ENCODE measurements at places on chromosomes 11 and 22. TPM values are rescaled to one million over a fixed set of nuclear protein-coding genes. Genes with fewer than 3 reads are reported as not detected.

The PATE4 gene
- total RNA-seq, result not detected

The EP300 gene
- total RNA-seq, result 41.7 TPM

The OR8B3 gene
- total RNA-seq, result not detected

The CCDC116 gene
- not detected for total RNA-seq

The MAJIN gene
- not detected for total RNA-seq

GRCh38 chr11:62068730-62069129 lies 55.1 kb upstream of the INCENP start:
- no peak for DNase-seq
- no peak overlapping the region for H3K27ac ChIP-seq

- H3K27ac ChIP-seq, result no peak overlapping the region
- DNase-seq, result no peak
- no peak overlapping the region for H3K4me3 ChIP-seq
- H3K4me1 ChIP-seq, result no peaks in the 10 kb centered on the region
Measured at GRCh38 chr22:38135133-38135706, 24.7 kb upstream of the BAIAP2L2 start.

- no peak for DNase-seq
- no peaks in the 10 kb centered on the region for H3K27me3 ChIP-seq
- H3K4me1 ChIP-seq, result no peaks in the 10 kb centered on the region
- H3K36me3 ChIP-seq, result peaks cover 38% of the 10 kb centered on the region
Measured at GRCh38 chr22:36386900-36387708, 663 bp downstream of the MYH9 start.

GRCh38 chr11:123684601-123685000 lies 30.2 kb upstream of the SCN3B start:
- no peaks in the 10 kb centered on the region for H3K27me3 ChIP-seq
- no peak overlapping the region for H3K4me3 ChIP-seq
- H3K27ac ChIP-seq, result no peak overlapping the region
- no peaks in the 10 kb centered on the region for H3K36me3 ChIP-seq
- no peak for DNase-seq

DNA sequence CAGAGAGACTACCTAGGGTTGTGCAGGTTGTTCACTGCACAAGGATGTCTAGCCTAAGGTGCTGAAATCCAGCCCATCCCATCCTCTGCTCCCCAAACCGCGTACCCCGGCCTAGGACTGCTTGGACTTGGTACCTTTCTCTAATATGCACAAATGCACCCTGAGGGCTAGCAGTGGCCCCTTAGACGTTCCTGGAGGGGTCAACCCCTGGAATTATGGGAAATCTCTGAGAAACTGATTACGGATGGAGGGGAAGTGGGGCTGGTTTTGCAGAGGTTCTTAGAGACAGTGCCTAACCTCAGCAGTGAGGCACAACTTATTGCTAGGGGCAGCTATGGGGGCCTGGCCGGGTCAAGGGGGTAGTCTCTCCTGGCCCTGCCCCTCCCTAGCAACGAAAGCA lies 2.5 kb downstream of the C11orf68 start:
- no peak for DNase-seq
- H3K36me3 ChIP-seq, result no peaks in the 10 kb centered on the region
- H3K4me3 ChIP-seq, result no peak overlapping the region
- H3K27me3 ChIP-seq, result no peaks in the 10 kb centered on the region
- peaks cover 63% of the 10 kb centered on the region for H3K4me1 ChIP-seq

GRCh38 chr22:28856095-28856455 lies 27.3 kb upstream of the ZNRF3 start:
- no peak for DNase-seq
- no peak overlapping the region for H3K27ac ChIP-seq
- H3K4me1 ChIP-seq, result peaks cover 5% of the 10 kb centered on the region
- H3K36me3 ChIP-seq, result no peaks in the 10 kb centered on the region
- no peak overlapping the region for H3K4me3 ChIP-seq

- no peak for DNase-seq
- no peaks in the 10 kb centered on the region for H3K36me3 ChIP-seq
- peaks cover 43% of the 10 kb centered on the region for H3K4me1 ChIP-seq
- H3K27me3 ChIP-seq, result no peaks in the 10 kb centered on the region
- no peak overlapping the region for H3K27ac ChIP-seq
Measured at GRCh38 chr11:12100429-12100828, 10.0 kb upstream of the MICAL2 start.

- DNase-seq, result no peak
- peaks cover 6% of the 10 kb centered on the region for H3K27me3 ChIP-seq
- H3K4me3 ChIP-seq, result no peak overlapping the region
Measured at GRCh38 chr11:2932850-2933251, 3.6 kb upstream of the PHLDA2 start.

GRCh38 chr22:26568207-26568706 lies 21.7 kb downstream of the TPST2 start:
- no peaks in the 10 kb centered on the region for H3K4me1 ChIP-seq
- no peak for DNase-seq
- H3K4me3 ChIP-seq, result no peak overlapping the region
- no peaks in the 10 kb centered on the region for H3K36me3 ChIP-seq
- no peak overlapping the region for H3K27ac ChIP-seq

DNA sequence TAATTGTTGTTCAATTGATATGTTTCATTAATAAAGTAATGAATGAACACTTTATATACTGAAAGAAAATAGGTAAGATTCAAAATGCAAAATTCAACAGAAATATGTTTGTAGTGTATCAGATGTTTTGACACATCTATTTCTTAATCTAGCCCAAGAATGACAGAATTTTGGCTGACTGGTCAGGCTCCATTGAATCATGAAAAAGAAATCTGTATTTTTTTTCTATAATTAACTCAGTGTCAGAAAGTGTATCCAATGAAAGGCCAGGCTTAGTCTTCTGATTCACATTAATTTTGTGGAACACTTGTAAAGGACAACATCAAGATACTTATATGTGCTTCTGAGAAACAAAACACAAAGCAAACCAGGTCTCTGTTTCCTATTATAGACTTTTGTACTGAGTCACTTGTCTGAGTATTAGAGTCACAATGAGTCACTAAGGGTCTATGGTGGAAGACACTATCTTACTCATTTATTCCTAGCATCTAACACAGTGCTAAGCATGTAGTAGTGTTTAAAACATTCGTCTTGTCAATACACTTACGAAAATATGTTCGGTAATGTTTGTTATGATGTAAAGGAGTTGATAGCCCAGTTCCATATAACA lies 297.7 kb upstream of the CCDC90B start:
- H3K36me3 ChIP-seq, result no peaks in the 10 kb centered on the region
- H3K4me1 ChIP-seq, result no peaks in the 10 kb centered on the region
- no peaks in the 10 kb centered on the region for H3K27me3 ChIP-seq
- DNase-seq, result no peak
- no peak overlapping the region for H3K27ac ChIP-seq

GRCh38 chr11:22991196-22991595 lies 130.9 kb upstream of the CCDC179 start:
- H3K4me3 ChIP-seq, result no peak overlapping the region
- no peaks in the 10 kb centered on the region for H3K36me3 ChIP-seq
- no peak overlapping the region for H3K27ac ChIP-seq

DNA sequence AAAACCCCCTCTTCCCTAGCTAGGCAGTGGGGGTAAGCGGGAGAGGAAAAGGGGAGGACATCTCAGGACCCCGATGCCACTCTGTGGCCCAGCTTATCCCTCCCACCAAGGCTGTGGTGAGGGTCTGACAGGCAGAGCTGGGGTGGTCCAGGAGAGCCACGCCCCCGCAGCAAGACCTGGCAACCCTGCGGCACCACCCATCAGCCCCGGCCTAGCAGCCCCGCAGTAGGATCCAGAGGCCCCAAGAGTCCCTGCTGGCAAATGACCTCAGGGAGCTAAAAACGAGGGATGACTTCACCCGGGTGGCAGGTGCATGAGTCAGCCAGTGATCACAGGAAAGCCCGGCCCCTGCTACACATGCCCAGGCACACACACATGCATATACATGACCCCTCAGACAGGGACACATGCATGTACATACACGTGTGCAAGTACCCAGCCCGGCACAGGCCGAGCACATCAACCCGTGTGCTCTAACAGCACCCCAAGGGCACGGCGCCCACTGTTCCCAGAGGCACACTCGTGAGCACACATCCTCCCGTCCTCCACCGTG lies 32.3 kb downstream of the ARVCF start:
- H3K27ac ChIP-seq, result peak overlapping the region; percentile 97
- H3K36me3 ChIP-seq, result peaks cover 24% of the 10 kb centered on the region
- H3K27me3 ChIP-seq, result no peaks in the 10 kb centered on the region
- H3K4me1 ChIP-seq, result peaks cover 49% of the 10 kb centered on the region
- no peak overlapping the region for H3K4me3 ChIP-seq

DNA sequence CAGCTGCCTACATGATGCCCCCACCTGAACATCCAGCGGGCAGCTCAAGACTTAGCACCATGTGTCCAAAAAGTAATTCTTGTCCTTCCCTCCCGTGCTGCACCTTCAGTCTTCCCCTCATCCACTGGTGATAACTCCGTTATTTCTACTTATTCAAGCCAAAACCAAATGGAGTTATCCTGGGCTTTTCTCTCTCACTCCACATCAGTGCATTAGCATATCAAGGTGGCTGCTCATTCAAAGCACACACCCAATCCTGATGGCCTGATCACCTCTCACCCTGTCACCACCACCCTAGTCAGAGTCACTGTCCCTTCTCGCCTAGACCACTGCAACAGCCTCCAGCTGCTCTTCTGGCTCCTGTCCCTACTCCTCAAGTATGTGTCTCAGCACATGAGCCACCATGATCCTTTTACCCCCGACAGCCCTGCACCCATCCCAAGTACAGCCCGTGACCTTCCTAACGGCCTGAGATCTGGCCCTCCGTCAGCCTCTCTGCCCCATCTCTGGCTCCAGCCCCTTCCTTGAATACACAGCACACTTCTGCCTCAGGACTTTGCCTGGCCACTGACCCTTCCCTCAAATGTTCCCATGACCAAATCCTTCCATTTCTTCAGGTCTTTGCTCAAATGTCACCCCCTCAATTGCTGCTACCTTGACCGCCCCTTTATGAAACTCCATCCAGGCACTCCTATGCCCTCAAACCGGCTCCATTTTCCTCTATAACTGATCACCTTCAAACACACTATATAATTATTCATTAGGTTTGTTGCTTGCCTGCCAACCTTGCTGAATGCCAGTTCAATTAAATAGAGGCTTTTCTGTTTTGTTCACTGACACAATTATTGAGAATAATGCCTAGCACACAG lies 19.7 kb upstream of the SLC25A1 start:
- peaks cover 11% of the 10 kb centered on the region for H3K36me3 ChIP-seq
- no peaks in the 10 kb centered on the region for H3K4me1 ChIP-seq
- H3K27me3 ChIP-seq, result no peaks in the 10 kb centered on the region
- no peak overlapping the region for H3K27ac ChIP-seq

GRCh38 chr11:118998822-118999221 lies 884 bp downstream of the CENATAC start:
- no peaks in the 10 kb centered on the region for H3K27me3 ChIP-seq
- peaks cover 24% of the 10 kb centered on the region for H3K4me1 ChIP-seq
- peak overlapping the region; percentile 85 for H3K27ac ChIP-seq
- peak overlapping the region; percentile 70 for H3K4me3 ChIP-seq

DNA sequence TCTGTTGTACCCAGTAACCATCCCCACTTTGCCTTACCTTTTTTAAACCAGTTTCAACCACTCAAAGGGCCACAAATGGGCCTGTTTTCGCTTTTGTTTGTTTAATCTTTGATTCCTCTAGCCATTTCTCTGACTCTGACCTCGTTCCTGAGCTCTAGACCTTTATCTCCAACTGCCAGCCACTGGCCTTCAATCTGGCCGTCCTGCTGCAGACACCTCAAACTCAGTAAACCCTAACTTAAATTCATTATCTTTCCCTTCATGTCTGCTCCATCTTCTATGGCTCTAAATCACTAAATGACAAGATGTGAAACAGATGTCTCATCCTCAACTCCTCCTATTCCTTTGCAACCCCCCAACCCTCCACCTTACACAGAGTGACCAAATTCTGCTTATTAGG lies 1.3 kb upstream of the GDPD4 start:
- H3K27me3 ChIP-seq, result no peaks in the 10 kb centered on the region
- no peak overlapping the region for H3K27ac ChIP-seq
- DNase-seq, result no peak
- no peaks in the 10 kb centered on the region for H3K36me3 ChIP-seq
- no peak overlapping the region for H3K4me3 ChIP-seq

GRCh38 chr22:31628362-31628761 lies 33.7 kb downstream of the PISD start:
- no peak for DNase-seq
- H3K4me1 ChIP-seq, result peaks cover 58% of the 10 kb centered on the region
- H3K27ac ChIP-seq, result peak overlapping the region; percentile 3
- H3K27me3 ChIP-seq, result no peaks in the 10 kb centered on the region

DNA sequence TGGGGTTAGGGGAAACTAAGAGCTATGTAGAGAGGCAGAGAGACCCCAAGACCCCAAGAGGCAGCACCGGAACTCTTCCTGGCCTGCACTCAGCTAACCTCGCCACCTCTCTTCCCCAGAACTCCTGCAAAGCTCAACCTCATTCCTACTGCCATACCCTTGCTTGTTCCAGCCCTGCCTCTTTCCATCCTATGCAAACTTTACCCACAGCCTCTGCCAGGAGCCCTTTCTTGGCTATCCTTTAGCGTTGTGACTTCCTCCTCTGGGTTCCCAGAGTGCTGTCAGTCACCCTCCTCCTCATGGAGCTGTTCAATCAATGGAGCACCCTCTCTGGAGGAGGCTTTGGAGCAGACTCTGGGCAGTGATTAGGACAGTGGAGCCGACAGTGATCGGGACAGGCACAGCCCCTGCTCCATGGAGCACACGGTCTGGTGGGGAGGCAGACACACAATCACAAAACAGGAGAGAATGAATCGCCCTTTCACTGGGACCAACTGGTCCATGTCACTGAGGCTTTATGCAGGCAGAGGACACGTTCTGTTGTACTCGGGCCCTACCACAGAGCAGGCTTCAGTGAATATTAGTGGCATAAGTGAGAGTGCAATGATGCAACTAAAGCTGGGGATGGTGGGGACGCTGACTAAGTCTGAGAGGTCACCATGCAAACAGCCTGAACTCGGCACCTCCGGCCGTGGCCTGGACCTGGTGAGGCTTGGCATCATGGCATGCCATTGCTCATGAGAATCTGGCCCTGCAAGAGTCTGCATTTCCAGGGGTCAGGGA lies 24.6 kb upstream of the P2RY2 start:
- H3K36me3 ChIP-seq, result no peaks in the 10 kb centered on the region
- H3K27me3 ChIP-seq, result no peaks in the 10 kb centered on the region
- peaks cover 4% of the 10 kb centered on the region for H3K4me1 ChIP-seq
- DNase-seq, result no peak
- H3K27ac ChIP-seq, result no peak overlapping the region
